ENCODE measurements at places on chromosomes 5 and 9. TPM values are rescaled to one million over a fixed set of nuclear protein-coding genes. Genes with fewer than 3 reads are reported as not detected.

RASGRF2 gene
- 63.8 TPM for total RNA-seq

PGM5 gene
- 28.4 TPM for total RNA-seq

INSL4 gene
- total RNA-seq = not detected

UBE2B gene
- total RNA-seq = 101 TPM

HTR4 gene
- total RNA-seq = 0.13 TPM

CCDC69 gene
- total RNA-seq = 45.8 TPM

FOXD4L5 gene
- total RNA-seq = 0.27 TPM

DND1 gene
- total RNA-seq = 1.4 TPM

DNA sequence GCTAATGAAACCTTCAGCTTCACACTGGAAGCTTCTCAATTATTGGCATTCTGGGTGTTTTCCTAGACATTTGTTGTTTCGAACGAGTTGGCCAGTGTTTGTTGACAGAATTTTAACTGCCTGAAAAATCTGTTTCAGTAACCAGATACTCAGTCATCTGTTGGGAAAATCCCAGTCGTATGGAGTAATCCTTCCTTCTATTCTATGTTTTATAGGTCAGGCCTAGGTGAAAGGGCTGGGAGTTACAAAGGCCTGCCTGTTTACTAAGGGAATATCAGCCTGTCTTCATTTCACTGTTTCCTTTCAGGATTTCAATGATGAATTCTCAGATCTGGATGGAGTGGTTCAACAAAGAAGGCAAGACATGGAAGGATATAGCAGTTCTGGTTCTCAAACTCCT is 59.9 kb downstream of the GRAMD2B start:
- no peak for DNase-seq

DNA sequence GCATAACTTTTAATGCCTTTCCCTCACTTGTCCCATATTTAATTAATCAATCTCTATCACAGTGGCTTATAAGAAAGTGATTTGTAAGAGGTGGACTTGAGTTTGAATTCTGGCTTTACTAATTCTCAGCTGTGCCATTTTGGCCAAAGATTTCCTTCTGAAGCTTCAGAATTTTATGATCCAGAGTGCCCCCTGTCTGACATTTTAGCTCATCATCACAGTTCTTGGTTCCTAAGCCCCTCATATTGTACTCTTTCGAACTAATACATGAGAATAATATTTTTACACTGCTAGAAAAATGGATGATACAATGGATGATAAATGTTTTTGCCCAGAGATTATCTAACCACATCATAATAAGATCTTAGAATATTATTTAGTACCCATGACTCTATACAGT is 1014.1 kb downstream of the PTPRD start:
- DNase-seq = no peak

DNA sequence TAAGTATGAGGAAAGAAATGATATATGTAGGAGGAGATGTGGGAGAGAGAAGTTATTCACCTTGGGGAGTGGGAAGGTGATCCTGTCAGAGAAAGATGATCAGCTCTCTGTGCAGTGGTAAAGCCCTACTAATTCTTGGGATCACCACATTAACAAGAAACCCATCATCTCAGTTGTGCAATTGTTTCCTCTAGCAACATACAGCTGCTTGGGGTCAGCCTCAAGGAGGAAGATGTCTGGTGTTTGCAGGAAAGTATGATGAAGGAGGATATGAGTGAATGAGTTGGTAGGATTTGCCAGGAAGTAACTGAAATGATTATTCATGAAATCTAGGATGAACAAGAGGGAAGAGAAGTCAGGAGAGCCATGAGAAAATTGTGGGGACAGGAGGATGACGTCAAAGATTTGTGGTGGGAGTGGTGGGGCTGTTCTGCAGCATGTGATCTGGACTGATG is 50.1 kb downstream of the TNFSF8 start:
- DNase-seq = no peak

- DNase-seq = no peak
These were observed 453.9 kb downstream of the TUSC1 start for GRCh38 chr9:25224309-25224708.

DNA sequence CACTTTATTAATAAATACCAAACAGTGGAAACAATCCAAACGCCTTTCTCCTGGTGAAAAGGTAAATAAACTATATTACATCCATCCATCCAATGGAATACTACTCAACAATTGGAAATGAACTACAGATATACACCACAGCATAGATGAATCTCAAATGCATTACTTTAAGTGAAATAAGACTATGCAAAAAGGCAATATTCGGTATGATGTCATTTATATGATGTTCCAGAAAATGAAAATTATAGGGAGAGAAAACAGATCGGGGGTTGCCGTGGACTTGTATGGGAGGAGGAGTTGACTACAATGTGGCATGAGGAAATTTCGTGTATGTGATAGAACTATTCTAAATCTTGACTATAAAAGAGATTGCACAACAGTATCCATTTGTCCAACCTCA is 27.5 kb upstream of the SLIT3 start:
- no peak for DNase-seq

DNA sequence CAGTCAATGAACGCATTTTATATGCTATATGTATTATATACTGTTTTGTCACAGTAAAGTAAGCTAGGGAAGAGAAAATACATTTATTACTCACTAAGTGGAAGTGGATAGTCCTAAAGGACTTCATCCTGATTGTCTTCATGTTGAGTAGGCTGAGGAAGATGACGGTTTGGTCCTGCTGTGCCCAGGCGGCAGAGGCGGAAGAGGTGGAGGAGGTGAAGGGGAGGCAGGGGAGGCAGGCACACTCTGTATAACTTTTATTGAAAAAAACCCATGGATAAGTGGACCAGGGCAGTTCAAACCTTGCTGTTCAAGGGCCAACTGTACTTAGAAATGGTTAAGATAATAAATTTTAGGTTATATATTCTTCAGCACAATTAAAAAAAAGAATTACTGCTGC is 28.5 kb downstream of the TJP2 start:
- no peak for DNase-seq

GRCh38 chr9:6229619-6230018 is 14.0 kb downstream of the IL33 start:
- no peak for DNase-seq

DNA sequence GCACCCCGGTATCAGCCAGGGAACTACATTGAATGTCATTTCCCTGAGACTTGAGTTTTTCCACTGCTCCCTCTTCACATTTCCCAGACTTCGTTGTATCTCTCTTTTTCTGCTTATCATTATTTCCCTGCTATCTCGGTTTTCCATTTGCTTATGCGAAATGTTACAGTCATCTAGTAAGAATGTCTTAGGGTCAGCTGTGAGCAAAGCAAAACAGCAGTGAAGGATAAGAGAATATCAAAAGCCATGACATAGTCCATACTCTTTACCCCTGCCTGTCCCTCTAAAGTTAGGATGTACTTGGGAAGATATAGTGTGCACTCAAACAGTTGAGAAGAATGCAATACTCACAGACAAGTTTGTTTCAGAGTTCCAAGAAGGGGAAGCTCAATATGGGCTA is 88.7 kb downstream of the ITGA1 start:
- DNase-seq = no peak

GRCh38 chr5:7690557-7690956 is 160.4 kb downstream of the CFAP90 start:
- DNase-seq = no peak

DNA sequence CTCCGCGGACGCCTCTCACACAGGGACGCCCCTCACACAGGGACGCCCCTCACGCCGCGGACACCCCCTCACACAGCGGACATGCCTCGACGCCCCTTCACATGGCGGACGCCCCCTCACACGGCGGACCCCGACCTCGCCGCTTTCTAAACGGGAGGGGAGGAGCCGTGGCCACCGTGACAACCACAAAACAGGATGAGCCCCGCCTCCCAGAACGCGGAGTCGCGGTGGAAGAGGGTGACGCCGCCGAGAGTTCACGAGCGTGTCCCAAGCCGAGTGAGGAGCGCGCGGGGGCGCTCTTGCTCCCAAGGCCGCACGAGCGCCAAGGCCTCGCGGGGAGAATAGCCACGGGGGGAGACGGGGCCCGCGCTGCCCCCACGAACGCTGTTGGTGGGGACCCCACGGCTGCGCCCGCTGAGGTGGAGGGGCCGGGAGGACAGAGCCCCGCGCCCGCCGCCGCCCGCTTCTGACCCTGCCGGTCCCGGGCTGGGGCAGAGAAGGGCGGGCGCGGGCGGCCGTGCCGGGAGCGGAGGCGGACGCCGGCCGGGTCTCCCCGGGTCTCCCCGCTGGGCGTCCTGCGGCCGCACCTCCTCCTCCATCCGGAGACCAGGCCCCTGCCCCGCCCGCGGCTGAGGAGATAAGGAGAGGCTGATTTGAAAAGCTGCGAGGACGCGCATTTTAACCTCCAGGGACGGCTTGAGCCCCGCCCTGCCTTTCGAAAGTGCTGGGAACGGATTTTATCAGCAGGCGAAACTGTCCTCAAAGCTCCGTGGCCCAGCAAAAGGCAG is 3.9 kb upstream of the NKD2 start:
- DNase-seq = peak; percentile 87

DNA sequence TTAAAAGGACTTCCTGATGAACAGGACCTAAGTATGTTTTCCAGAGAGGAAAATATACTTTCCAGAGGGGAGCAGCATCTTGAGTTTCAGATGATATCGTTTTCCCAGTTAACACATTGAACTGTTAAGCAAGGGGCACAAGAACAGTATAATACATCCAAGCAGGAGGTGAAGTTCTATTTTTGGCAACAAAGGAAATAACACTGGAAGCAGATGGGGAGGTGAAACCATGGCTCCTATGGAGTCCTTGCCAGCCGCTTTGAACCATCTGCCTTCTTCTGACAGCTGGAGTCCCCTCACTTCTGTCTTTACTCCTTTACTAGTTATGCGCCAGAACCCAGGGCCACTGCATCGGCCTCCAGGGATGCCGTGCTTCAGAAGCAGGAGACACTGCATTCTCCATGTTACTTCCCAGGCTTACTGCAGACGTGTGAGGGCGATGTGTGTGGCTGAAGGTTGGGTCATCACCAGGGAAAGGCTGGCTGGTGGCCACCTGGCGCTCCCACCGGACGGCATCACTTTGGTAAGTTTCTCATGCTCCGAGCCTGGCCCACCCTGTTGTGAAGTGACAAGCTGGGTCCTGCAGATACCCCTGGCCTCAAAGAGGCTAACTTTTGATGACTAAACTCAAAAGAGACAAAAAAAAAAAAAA is 77.8 kb downstream of the TTLL11 start:
- DNase-seq = no peak

GRCh38 chr9:21454149-21454548 is 13.9 kb downstream of the IFNA1 start:
- no peak for DNase-seq

DNA sequence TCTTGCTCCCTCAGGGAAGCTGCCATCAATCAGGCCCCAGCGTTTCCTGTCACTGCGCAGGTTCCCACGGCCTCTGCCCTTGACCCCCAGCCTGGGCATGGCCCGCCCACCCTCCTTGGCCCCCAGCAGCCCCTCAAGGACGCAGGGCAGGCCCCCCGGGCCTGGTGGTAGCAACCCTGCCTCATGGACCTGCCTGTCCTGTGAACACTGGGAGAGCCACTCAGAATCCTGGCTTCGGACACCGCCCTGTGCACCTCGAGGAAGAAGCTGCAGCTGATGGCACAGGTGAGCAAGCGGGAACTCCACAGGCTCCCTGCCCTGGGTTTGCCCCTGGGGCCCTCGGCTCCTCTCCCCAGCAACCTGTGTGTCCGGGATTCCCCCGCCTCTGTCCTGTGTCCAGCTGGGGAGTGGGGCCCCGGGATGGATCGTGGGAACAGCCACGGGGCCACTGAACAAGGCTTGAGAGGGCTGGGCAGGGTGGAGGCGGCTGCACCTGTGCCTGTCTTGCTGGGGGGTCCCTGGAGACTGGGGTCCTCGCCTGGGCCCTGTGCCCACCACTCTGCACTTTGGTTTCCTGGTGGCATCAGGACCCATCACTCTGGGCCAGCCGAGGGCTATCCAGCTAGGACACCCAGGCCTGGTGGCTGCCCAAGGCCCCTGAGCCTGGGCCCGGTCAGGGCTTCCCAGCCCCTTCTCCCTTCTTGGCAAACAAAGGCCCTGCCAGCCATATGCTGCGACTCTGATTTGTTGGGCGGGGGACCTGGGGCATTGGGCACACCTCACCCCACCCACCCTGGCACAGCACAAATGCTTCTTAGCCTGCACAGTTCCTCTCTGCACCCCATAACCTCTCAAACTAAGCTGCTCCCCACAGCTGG is 33.5 kb upstream of the EGFL7 start:
- peak; percentile 55 for DNase-seq

DNA sequence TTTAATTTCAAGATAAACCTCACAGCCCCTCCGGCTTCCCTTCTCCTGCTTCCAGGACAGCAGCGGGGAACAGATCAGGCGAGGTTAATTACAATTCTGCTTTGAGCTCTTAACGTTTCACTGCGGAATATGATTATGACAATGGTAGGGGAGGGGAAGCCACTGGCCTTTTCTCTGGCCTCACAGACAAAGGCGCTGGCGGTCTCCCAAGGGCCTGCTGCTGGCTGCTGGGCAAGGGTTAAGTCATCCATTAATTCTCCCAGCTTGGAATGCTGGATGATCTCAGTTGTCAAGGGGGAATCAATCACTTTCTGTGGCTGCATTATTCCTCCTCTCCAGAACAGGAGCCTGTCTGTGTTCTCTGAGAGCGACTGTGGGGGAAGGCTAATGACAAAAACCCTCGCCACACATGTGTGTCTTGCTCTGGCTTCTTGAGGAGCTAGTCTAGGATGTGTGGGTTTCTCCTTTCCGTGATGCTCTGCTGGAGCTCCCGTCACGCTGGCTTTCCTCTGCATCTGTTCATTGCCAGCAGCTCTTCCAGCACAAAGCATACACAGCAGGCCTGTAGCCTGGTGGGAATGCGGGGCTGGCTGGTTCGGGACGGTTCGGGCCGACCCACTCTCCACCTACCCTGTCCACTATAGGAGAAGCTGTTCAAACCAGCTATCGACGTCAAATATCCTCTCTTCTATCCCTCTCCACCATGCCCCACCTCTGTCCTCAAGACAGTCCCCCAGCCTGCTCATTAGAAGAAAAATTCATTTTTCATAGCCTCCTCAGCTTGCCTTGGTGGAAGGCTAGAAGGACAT is 82.8 kb downstream of the DCP2 start:
- no peak for DNase-seq

DNA sequence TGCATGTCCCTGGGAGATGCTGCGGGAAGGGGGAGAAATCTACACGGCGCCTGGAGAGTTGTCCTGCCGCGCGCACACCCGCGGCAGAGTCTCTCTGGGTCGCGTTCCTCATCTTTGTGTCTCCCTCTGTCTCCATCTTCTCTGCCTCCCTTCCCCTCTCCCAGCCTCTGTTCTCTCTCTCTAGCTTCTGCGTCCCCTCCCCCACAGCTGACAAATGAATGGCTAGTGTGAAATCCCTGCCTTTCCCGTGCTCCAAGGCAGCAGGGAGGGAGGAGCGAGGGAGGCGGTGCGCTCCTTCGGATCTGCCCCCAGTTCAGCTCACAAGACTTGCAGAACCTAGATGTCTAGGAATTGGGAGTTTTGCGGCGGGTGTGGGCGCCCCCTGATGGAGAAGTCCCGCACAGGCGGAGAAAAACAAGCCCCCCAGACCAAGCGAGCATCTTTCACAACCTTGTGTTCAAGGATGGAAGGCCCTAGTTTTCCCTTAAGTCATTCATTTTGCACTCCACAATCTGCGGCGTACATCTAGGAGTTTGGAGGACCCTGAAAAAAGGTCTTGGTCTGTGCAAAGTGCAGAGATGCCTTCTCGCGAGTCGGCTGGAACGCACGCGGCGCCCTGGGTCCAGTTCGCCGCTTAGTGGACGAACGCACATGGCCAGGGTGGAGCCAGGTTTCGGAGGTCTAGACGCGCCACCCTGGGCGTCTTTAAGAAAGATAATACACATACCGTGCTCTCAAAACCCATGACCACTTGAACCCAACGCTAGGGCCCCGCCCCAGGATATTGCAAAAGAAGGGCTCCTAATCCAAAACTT is 2.0 kb downstream of the VCAN start:
- DNase-seq = peak; percentile 95

All from sciatic nerve (tissue), 2 donors.